ENCODE measurements at places on chromosomes 11 and 22.

DNA sequence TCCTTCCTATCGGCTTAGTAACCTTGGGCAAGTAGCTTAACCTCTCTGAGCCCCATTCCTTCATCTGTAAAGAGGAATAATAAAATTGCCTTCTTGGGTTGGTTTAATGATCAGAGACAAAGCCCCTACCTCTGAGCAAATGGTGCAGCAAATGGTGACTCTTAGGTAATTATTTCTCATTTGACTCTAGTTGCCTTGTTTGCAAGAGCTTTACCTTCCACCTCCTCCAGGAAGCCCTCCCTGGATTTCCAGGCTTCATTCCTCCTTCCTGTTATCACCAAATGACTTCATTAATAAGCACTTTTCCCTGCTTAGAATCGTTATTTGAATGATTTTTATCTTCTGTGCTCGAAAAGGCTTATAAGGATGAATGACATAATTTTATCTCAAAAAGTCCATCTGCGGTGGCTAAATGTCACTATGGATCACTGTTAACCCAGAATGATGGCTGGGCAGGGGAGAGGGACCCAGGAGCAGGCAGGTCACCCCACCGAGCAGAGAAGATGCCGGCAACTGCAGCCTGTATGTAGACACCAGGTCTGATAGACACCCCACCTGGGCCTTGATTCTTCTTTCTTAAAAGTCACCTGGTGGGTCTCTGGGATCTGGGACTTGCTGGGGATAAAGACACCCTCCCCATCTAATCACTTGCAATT lies 106.6 kb downstream of the TSPAN18 start:
- no peak for DNase-seq

GRCh38 chr11:76209973-76210930 lies 4.0 kb upstream of the WNT11 start:
- DNase-seq = peak; percentile 62

- DNase-seq = no peak
Measured at GRCh38 chr22:46970411-46971098, 208.1 kb downstream of the TBC1D22A start.

GRCh38 chr11:47378010-47378835 lies at the start of gene SPI1:
TSS of gene SPI1 (minus strand) at chr11:47378547. CDS start at chr11:47378353, 194 bp downstream.
- DNase-seq = no peak

DNA sequence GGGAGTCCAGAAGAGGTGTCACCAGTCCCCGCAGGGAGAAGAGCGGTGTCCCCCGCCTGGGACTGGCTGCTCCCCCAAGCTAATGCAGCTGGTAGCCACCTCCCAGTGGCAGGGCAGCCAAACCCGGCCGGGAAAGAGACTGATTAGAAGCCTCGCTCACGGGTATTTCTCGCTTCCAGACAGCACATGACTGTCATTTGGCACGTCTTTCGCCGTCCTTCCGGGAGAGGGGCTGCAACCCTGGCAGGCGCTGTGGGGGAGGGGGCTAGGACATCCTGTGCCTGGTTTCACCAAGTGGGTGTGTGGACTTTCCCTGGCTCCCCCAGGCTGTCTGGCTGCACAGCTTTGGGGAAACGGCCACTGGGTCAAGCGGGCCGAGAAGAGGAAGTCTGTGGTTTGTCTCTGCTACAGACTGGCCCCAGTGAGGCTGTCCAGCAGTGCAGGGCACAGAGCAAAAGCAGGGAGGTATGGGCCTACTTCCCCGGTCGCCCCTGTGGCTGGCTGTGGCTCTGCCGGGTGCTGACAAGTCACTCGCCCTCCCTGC lies 3.8 kb downstream of the CD81 start:
- no peak for DNase-seq

DNA sequence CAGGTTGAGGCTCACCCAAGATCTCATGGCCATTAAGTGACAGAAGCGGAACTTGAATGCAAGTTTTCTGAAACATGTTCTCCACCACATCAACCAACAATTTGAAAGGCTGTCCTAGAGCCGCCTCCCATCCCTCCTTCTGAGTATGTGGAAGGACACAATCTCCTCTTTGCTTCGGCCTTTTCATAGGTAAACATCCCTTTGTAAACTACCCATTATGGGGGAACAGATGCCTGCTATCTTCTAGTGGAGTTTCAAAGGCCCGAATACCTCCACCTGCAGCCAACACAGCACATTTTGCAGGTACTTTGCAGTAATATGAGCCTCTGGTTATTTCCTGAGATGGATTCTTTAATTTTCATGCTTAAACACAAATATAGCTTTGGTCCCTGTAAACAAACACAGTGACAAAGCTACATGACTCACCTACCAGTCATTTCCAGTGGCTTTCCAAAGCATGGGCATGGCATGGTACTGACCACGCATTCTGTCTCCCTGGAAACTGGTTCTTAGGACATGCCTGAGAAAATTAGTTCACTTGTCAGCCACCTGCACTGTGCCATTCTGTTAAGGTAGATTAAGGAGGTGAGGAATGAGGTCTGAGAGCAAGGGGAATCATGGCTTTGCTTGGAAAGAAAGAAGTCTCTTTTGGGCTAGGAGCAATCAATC lies 60.2 kb downstream of the EHF start:
- no peak for DNase-seq

GRCh38 chr22:45212992-45213751 lies 27.5 kb downstream of the KIAA0930 start:
- no peak for DNase-seq

DNA sequence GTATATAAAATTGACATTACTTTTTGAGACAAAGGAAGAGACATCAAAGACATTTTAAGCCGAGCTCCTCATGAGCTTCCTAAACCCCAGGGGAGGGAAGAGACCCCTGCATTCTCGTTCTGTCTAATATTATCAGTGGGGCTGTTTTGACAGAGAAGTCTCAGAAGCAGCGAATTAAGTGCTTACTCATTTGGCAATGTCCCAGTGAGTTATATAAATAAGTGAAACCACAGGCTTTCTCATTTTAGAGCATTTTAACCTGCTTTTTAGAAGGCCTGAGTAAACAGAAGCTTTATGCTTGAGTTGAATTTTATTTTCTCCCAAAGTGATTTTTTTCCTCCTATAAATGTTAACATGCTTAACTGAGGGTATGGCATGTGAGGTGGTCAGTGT lies 23.2 kb upstream of the C1QTNF4 start:
- DNase-seq = no peak

GRCh38 chr11:47413908-47414684 lies 5.7 kb downstream of the SLC39A13 start:
- no peak for DNase-seq

DNA sequence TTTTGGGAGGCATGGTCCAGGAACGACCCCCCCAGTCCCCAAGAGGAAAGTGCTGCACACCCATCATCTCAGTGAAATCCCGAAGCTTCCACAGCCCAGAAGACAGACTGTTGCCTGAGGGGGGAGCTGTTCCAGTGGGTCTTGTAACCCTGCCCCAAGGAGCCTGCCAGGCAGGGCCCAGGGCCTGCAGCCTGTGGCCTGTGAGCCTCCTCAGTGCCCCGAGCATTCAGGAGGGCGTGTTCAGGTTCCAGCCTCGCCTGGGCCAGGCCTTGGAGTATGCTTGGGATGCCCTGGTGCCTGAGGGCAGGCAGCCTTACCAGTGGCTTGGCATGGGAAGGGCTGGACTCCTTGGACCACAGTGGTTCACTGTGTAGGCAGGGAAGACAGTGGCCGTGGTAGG lies 18.0 kb upstream of the CABP2 start:
- DNase-seq = no peak

- DNase-seq = no peak
Measured at GRCh38 chr11:7657306-7658025, 15.8 kb downstream of the CYB5R2 start.

DNA sequence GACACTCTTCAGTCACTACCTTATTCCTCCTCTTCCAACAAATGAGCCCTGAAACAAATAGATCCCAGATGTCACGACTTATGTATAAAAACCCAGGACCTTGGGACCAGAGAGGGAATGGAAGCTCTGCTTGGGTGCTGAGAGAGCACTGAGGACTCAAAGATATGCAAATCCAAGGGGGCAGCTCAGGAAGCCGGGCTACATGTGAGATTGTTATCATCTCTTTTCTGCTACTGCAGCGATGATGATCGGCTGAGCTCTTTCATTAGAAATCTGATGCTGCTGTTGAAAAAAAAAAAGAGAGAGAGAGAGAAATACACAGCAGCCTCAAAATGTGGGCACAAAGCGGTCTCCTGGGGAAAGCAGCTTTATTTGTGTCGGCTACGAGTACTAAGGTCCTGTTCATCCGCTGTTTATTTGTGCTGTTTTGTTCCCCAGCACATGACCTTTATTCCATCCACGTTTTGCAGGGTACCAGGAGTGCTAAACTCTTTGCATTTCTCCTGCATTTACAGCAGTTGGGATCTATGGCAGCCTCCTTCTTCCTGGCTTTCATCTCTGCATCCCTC lies 120.2 kb downstream of the TRIM29 start:
- no peak for DNase-seq

GRCh38 chr11:4884361-4884760 lies 2.7 kb downstream of the OR51T1 start:
- DNase-seq = no peak

GRCh38 chr11:66479394-66480116 lies 679 bp upstream of the DPP3 start:
- no peak for DNase-seq

DNA sequence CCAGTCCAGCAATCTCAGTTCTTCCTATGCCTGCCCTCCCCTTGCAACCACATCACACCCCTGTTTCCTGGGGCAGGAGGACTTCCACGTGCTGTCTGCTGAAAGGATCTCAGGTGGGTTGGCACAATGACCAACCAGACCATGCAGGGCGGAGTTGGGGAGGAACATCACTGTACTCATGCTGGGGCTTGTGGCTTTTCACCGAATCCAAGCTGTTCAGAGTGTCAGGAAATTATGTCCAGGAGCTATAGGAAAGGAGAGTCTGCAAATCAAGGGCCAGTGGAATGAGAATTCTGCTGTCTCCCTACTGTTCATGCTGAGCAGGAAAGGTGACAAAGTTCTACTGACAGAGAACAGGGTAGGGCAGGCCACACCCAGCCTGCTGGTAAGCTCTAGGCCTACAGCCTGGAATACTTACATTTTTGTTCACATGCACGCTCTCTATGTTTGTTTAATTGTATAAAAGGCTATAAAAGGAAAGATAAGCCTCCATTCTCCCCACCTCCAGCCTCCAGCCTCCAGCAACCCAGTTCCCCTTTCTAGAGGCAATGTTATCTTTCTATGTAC lies 1.7 kb upstream of the PLAAT2 start:
- no peak for DNase-seq

GRCh38 chr11:66768818-66769217 lies 39.8 kb upstream of the SPTBN2 start:
- no peak for DNase-seq

- DNase-seq = no peak
Measured at GRCh38 chr11:107263844-107264563, 193.6 kb downstream of the CWF19L2 start.
